ENCODE measurements at places on chromosomes 2 and 18. TPM values are rescaled to one million over a fixed set of nuclear protein-coding genes. Genes with fewer than 3 reads are reported as not detected.

GRCh38 chr18:73733806-73734314 lies 413.8 kb downstream of the FBXO15 start:
- no peak overlapping the region for H3K27ac ChIP-seq
- H3K27me3 ChIP-seq, result no peaks in the 10 kb centered on the region
- DNase-seq, result no peak

DNA sequence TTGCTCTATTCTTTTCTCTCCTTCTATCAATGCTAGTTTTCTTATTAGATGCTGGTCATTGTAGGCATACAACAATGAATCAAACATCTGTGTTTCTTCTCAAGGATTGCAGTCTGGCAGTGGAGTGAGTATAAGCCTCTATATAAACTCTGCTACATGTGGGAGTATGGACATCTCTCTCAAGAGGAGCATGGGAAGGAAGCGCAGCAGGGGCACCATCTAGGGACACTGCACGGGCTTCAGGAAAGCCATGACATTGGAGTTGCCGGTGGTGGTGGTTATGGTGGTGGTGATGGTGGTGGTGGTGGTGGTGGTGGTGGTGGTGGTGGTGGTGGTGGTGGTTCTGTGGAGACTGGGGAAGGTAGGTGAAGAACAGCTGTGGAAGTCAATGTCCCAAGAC lies 462.6 kb downstream of the RNF144A start:
- no peak overlapping the region for H3K4me3 ChIP-seq
- H3K36me3 ChIP-seq, result no peaks in the 10 kb centered on the region
- H3K27ac ChIP-seq, result no peak overlapping the region
- no peaks in the 10 kb centered on the region for H3K4me1 ChIP-seq

- no peaks in the 10 kb centered on the region for H3K27me3 ChIP-seq
- no peaks in the 10 kb centered on the region for H3K4me1 ChIP-seq
- DNase-seq, result no peak
- no peaks in the 10 kb centered on the region for H3K36me3 ChIP-seq
- no peak overlapping the region for H3K27ac ChIP-seq
- no peak overlapping the region for H3K4me3 ChIP-seq
These were observed 314.9 kb upstream of the SOX11 start for GRCh38 chr2:5377323-5377722.

DNA sequence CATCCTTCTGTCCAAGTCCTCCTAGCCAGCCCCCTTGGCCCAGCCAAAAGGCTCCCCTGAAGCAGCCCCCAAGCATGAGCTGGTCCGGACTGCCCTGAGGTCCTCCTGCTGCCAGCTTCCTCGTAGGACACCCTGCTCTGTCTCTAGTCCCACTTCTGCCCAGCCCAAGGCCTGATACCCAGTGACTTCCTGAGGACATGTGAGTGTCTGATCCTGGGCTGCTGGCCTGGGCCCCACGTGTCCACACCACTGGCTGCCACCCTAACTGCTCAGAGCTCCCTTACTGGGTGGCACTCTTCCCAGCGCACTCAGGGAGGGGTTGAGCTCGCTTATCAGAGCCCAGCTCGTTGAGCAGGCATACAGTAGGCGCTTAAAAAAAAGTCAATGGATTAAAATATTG lies 34.4 kb upstream of the PDIA6 start:
- H3K4me1 ChIP-seq, result no peaks in the 10 kb centered on the region
- H3K36me3 ChIP-seq, result no peaks in the 10 kb centered on the region
- no peaks in the 10 kb centered on the region for H3K27me3 ChIP-seq
- H3K27ac ChIP-seq, result no peak overlapping the region
- DNase-seq, result no peak

GRCh38 chr2:221524158-221524557 lies 47.9 kb downstream of the EPHA4 start:
- no peak for DNase-seq
- no peaks in the 10 kb centered on the region for H3K27me3 ChIP-seq
- no peaks in the 10 kb centered on the region for H3K36me3 ChIP-seq
- H3K4me1 ChIP-seq, result peaks cover 24% of the 10 kb centered on the region

GRCh38 chr2:187329586-187329985 lies 118.5 kb downstream of the CALCRL start:
- H3K27me3 ChIP-seq, result no peaks in the 10 kb centered on the region
- DNase-seq, result no peak
- no peaks in the 10 kb centered on the region for H3K4me1 ChIP-seq
- no peak overlapping the region for H3K27ac ChIP-seq
- no peak overlapping the region for H3K4me3 ChIP-seq
- H3K36me3 ChIP-seq, result no peaks in the 10 kb centered on the region

The TMEM87B gene
- total RNA-seq, result 22.6 TPM

DNA sequence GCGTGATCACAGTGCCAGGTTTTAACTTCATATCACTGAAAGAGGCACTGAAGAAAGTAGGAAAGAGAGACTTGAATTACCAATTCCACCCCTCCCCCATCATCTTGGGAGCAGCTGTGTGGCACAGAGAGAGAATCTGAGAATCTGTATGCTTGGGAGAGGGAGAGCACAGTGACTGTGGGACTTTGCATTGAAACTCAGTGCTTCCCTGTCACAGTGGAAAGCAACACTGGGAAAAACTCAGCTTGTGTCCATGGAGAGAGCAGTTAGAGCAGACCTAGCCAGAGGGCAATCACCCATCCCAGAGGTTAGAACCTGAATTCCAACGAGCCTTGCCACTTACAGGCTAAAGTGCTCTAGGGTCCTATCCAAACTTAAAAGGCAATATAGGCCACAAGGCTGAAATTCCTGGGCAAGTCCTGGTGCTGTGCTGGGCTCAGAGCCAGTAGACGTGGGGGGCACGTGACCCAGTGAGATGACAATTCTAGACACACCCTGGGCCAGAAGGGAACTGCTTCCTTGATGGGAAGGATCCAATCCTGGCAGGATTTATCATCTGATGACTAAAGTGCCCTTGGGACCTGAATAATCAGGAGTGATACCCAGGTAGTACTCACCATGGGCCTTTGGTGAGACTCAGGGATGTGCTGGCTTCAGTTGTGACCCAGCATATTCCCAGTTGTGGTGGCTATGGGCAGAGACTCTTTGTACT lies 15.5 kb upstream of the ABCB11 start:
- H3K27ac ChIP-seq, result no peak overlapping the region
- no peaks in the 10 kb centered on the region for H3K36me3 ChIP-seq
- H3K4me1 ChIP-seq, result no peaks in the 10 kb centered on the region
- H3K27me3 ChIP-seq, result no peaks in the 10 kb centered on the region

The NXPH2 gene
- total RNA-seq, result not detected

DNA sequence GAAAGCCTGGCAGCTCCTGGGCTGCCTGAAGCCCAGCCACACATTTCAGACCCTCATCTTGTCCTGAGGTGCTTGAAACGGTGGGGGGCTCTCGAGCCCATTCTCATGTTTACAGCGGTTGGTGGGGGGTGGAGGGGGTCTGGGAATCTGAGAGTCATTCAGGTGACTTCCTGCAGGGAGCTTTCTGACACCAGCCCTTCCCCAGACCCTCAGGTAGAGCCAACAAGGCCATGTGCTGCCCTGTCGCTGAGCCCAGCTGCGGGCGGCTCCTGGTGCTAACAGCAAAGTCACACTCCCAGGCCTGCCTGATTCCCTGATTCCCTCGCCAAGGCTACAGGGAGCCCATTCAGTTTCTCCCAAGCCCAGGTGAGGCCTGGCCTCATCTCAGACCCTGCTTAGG lies 324.9 kb upstream of the MEX3C start:
- H3K4me1 ChIP-seq, result no peaks in the 10 kb centered on the region
- DNase-seq, result no peak
- H3K36me3 ChIP-seq, result no peaks in the 10 kb centered on the region

The ANTXR1 gene
- 16.6 TPM for total RNA-seq

- peak overlapping the region; percentile 97 for H3K27ac ChIP-seq
- peak; percentile 89 for DNase-seq
- H3K36me3 ChIP-seq, result no peaks in the 10 kb centered on the region
- H3K4me3 ChIP-seq, result peak overlapping the region; percentile 66
- H3K27me3 ChIP-seq, result no peaks in the 10 kb centered on the region
- H3K4me1 ChIP-seq, result peaks cover 7% of the 10 kb centered on the region
These were observed 37.3 kb downstream of the PRKRA start for GRCh38 chr2:178413472-178414265.

The FRZB gene
- total RNA-seq, result 25.9 TPM

DNA sequence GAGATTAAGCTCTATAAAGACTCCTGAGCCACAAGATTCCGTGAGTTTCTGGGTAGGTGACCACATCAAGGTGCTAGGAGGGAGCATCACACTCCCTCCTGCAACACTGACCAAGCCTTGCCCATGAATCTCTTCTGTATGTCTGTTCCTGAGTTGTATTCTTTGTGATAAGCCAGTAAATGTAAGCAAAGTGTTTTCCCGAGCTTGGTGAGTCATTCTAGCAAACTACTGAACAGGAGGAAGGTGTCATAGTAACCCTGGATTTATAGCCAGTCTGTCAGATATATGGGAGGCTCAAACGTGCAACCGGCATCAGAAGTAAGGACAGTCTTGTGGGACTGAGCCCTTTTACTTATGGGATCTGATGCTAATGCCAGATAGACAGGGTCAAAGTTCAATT lies 346.1 kb upstream of the KYNU start:
- no peak overlapping the region for H3K4me3 ChIP-seq
- H3K36me3 ChIP-seq, result no peaks in the 10 kb centered on the region
- no peaks in the 10 kb centered on the region for H3K27me3 ChIP-seq
- no peaks in the 10 kb centered on the region for H3K4me1 ChIP-seq

DNA sequence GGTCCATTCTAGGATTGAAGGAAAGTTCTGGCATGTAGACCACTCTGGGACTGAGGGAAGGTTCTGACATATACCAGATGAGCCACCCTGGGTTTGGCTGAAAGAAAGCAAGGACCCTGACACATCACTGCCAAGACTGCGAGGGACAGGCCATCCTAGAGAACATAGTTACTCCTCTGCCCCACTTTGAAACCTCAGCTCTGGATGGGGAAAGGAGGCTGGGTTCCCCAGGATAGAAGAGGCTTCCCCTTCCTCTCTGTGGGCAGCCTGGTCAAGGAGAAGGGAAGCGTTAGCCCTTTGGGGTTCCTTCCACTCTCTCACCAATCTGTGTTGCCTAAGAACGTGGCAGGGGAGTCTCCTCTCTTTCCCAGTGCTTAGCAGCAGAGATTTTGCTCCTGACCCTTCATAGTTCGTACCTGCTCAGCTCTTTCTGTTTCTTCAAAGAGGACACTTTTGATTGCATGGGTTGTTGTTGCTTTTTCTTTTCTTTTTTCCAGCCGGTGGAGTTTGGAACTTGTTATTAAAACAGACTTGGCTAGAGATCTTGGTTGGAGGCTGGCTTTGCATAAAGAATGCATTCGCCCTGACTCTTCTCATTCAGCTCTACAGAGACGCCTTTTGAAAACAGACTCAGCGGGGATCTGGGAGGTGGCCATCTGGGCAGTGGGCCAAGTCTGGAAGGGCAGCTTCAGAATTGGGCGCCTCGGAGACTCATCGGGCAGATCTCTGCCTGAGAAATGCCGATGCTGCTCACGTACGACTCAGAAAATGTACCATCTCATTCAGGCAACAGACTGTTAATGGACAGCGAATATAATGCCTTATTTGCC lies 166.1 kb downstream of the CLIP4 start:
- no peak overlapping the region for H3K27ac ChIP-seq
- DNase-seq, result peak; percentile 60
- peaks cover 7% of the 10 kb centered on the region for H3K4me1 ChIP-seq
- H3K36me3 ChIP-seq, result no peaks in the 10 kb centered on the region
- no peak overlapping the region for H3K4me3 ChIP-seq
- H3K27me3 ChIP-seq, result no peaks in the 10 kb centered on the region

The KYNU gene
- total RNA-seq, result 4.5 TPM

The MATN3 gene
- total RNA-seq, result 1.9 TPM

DNA sequence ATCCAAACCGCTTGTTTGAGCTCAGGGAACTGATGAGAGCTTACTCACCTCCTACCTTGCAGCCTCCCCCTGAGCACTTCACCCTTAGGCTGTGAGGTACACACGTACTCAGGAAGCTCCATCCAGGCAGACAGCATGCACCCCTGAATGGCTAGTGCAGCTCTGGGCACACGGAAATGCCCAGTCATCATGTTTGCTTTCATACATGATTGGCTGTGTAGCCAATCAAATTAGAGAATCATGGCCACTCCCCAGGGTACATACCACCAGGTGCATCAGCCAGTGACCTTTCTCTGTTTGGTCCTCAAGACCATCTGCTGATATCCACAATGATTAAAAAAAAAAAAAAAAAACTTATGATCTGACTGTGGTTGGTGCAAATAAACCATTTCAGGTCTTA lies 42.1 kb downstream of the RNF152 start:
- H3K4me1 ChIP-seq, result peaks cover 8% of the 10 kb centered on the region
- no peak for DNase-seq
- H3K36me3 ChIP-seq, result no peaks in the 10 kb centered on the region
- no peak overlapping the region for H3K27ac ChIP-seq
- no peaks in the 10 kb centered on the region for H3K27me3 ChIP-seq

GRCh38 chr2:64404002-64404731 lies 49.8 kb upstream of the LGALSL start:
- H3K4me1 ChIP-seq, result peaks cover 32% of the 10 kb centered on the region
- no peak overlapping the region for H3K4me3 ChIP-seq
- no peaks in the 10 kb centered on the region for H3K36me3 ChIP-seq
- peak; percentile 76 for DNase-seq
